ENCODE measurements at places on chromosomes 4 and X.

- H3K27me3 ChIP-seq: no peaks in the 10 kb centered on the region
- no peak for DNase-seq
- no peaks in the 10 kb centered on the region for H3K36me3 ChIP-seq
- no peak overlapping the region for H3K27ac ChIP-seq
- H3K4me3 ChIP-seq: no peak overlapping the region
These were observed 136.6 kb downstream of the STAG2 start for GRCh38 chrX:124098089-124098488.

DNA sequence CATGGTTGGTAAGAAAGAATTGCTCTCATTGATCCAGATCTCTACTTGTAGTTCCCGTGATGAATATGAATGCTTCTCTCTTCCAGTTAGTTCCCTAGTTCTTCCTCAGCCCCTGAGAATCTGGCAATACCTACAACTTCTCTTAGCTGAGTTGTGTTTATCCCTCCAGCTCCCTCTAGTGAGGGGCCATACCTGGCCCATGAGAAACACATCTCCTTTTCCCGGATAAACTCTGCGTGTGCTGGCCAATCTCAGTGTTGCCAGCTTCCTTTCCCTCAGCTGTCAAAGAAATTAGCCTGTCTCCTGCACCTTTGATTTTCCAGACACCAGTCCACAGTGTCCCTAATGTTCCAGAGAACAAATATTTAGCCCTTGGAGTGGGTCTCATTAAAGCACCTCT is 5.7 kb downstream of the CBLL2 start:
- H3K4me3 ChIP-seq: no peak overlapping the region
- peak; percentile 1 for DNase-seq
- no peak overlapping the region for H3K27ac ChIP-seq
- no peaks in the 10 kb centered on the region for H3K4me1 ChIP-seq
- no peaks in the 10 kb centered on the region for H3K36me3 ChIP-seq

GRCh38 chrX:155995321-155995875 is 2.1 kb upstream of the IL9R start:
- no peak overlapping the region for H3K4me3 ChIP-seq
- H3K36me3 ChIP-seq: no peaks in the 10 kb centered on the region
- H3K27ac ChIP-seq: no peak overlapping the region
- H3K4me1 ChIP-seq: no peaks in the 10 kb centered on the region
- H3K27me3 ChIP-seq: no peaks in the 10 kb centered on the region

GRCh38 chr4:146232131-146232722 is 17.9 kb downstream of the REELD1 start:
- no peak overlapping the region for H3K27ac ChIP-seq
- H3K4me3 ChIP-seq: no peak overlapping the region
- no peaks in the 10 kb centered on the region for H3K4me1 ChIP-seq
- H3K27me3 ChIP-seq: no peaks in the 10 kb centered on the region
- no peaks in the 10 kb centered on the region for H3K36me3 ChIP-seq

GRCh38 chr4:59671037-59671436 is 1529.1 kb upstream of the ADGRL3 start:
- H3K4me3 ChIP-seq: no peak overlapping the region
- no peaks in the 10 kb centered on the region for H3K4me1 ChIP-seq
- H3K36me3 ChIP-seq: no peaks in the 10 kb centered on the region
- H3K27me3 ChIP-seq: peaks cover 1% of the 10 kb centered on the region

DNA sequence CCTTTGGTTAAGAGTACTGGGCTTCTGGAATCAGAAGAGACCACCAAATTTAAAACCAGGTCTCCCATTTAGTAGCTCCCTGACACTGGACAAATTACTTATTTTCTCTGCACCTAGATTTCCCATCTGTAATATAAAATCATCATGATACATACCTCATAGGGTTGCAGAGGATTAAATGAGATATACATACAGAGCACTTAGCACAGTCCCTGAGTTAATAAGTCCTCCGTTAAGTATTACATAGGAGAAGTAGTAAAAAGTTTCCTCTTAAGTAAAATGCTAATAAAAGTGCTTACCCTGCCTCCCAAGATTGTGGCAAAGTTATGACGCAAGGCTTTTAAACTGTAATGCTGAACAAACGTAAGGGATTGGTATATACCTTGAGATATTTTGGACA is 539 bp upstream of the CHIC1 start:
- H3K4me3 ChIP-seq: peak overlapping the region; percentile 59
- H3K27me3 ChIP-seq: no peaks in the 10 kb centered on the region
- no peaks in the 10 kb centered on the region for H3K4me1 ChIP-seq
- no peaks in the 10 kb centered on the region for H3K36me3 ChIP-seq
- H3K27ac ChIP-seq: no peak overlapping the region

- H3K4me3 ChIP-seq: no peak overlapping the region
- no peaks in the 10 kb centered on the region for H3K27me3 ChIP-seq
- H3K4me1 ChIP-seq: no peaks in the 10 kb centered on the region
- DNase-seq: no peak
- H3K27ac ChIP-seq: no peak overlapping the region
These were observed 1347.2 kb upstream of the PCDH7 start for GRCh38 chr4:29372971-29373370.

DNA sequence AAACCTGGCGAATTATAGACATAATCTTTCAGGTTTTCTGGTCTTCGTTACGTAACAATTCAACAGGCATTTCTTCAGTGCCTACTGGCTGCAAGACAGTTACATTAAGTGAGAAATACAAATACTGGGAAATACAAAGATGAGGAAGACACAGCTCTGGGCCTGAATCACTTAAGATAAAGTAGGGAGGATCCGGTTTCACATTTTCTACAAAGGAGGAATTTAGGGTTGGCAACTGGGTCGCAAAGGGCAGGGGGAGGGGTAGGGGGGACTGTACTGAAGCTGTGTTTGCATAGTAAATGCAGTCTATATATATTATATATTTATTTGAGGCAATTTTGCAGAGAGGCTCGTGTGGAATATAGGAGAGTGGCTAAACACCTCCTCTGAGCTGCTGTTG is 107.4 kb downstream of the MAML3 start:
- peaks cover 2% of the 10 kb centered on the region for H3K4me1 ChIP-seq
- no peaks in the 10 kb centered on the region for H3K27me3 ChIP-seq

- no peaks in the 10 kb centered on the region for H3K36me3 ChIP-seq
- H3K27ac ChIP-seq: no peak overlapping the region
- no peak overlapping the region for H3K4me3 ChIP-seq
These were observed 139.0 kb downstream of the TSPAN5 start for GRCh38 chr4:98519268-98519977.

- H3K36me3 ChIP-seq: peaks cover 5% of the 10 kb centered on the region
- H3K4me3 ChIP-seq: no peak overlapping the region
These were observed 19.3 kb downstream of the ANXA5 start for GRCh38 chr4:121677524-121677923.

GRCh38 chrX:25156323-25156722 is 140.6 kb upstream of the ARX start:
- no peak overlapping the region for H3K27ac ChIP-seq
- no peaks in the 10 kb centered on the region for H3K27me3 ChIP-seq
- DNase-seq: no peak
- no peak overlapping the region for H3K4me3 ChIP-seq
- H3K4me1 ChIP-seq: no peaks in the 10 kb centered on the region

DNA sequence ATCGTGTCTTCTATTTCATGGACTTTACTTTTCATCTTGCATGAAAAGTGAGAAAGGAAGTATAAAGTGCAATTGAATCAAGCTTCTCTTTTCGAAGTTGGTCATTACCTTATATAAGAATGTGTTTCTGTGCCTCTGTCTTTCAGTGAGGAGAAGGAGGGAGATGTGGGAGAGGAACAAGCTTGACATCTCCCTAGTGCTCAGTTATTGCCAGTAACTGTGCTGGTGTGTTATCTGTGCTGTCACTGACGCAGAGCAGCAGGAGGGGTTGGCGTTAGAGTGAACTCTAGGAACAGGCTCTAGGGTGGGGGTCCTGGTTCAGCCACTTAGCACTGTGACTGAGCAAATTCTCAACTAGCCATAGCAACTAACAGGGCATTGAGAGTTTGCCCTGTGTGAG is 34.0 kb upstream of the TBC1D9 start:
- peaks cover 2% of the 10 kb centered on the region for H3K4me1 ChIP-seq
- no peaks in the 10 kb centered on the region for H3K27me3 ChIP-seq
- H3K27ac ChIP-seq: no peak overlapping the region
- no peak overlapping the region for H3K4me3 ChIP-seq
- H3K36me3 ChIP-seq: no peaks in the 10 kb centered on the region

- no peak overlapping the region for H3K27ac ChIP-seq
- no peaks in the 10 kb centered on the region for H3K36me3 ChIP-seq
- DNase-seq: no peak
- no peaks in the 10 kb centered on the region for H3K27me3 ChIP-seq
These were observed 247.9 kb upstream of the EPHA5 start for GRCh38 chr4:65918212-65918611.

DNA sequence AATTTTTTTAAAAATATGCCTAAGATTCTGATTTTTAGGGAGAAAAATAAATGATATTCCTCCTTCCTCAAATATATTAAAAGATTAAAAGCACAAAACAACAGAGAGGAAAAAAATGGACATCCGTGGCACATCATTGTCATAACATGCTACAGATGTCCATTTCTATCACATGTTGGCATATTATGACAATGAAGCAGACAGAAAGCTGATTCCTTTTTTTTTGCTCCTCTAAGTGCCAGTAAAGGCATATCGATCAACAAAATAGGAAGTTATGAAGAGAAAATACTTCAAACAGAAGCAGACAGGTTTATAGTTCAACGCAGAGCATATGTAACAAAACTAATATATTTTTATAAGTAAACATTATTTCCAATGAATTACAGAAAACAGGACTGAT is 11.2 kb downstream of the KLHL8 start:
- H3K27me3 ChIP-seq: no peaks in the 10 kb centered on the region
- no peak overlapping the region for H3K27ac ChIP-seq
- no peaks in the 10 kb centered on the region for H3K4me1 ChIP-seq
- no peaks in the 10 kb centered on the region for H3K36me3 ChIP-seq

- no peaks in the 10 kb centered on the region for H3K27me3 ChIP-seq
- DNase-seq: no peak
- H3K27ac ChIP-seq: no peak overlapping the region
These were observed 92.7 kb upstream of the RPL34 start for GRCh38 chr4:108527723-108528122.

- H3K27me3 ChIP-seq: no peaks in the 10 kb centered on the region
- DNase-seq: no peak
- no peak overlapping the region for H3K27ac ChIP-seq
- H3K4me1 ChIP-seq: no peaks in the 10 kb centered on the region
- H3K36me3 ChIP-seq: no peaks in the 10 kb centered on the region
- H3K4me3 ChIP-seq: no peak overlapping the region
These were observed 32.5 kb downstream of the SCML1 start for GRCh38 chrX:17769701-17770269.

DNA sequence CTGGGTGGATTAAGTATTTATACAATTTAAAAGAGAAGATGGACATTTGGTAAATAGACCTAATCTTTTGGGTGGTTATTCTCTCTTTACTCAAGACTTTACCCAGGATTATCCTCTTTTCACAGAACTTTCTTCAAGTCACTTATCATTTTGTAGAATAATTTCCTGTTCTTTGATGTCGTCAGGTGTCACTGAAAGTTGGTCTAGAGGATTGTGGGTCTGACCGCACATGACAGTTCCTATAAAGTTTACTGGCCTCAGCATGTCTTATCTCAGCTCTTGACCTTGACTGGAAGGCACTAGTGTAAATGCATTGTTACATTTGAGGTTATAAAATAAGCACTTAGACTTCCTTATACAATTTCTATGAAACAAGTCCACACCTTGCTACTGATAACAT is 139.9 kb upstream of the SLC4A4 start:
- no peak overlapping the region for H3K4me3 ChIP-seq
- no peak for DNase-seq
- H3K27ac ChIP-seq: no peak overlapping the region
- H3K27me3 ChIP-seq: no peaks in the 10 kb centered on the region
- peaks cover 1% of the 10 kb centered on the region for H3K4me1 ChIP-seq
- H3K36me3 ChIP-seq: no peaks in the 10 kb centered on the region

DNA sequence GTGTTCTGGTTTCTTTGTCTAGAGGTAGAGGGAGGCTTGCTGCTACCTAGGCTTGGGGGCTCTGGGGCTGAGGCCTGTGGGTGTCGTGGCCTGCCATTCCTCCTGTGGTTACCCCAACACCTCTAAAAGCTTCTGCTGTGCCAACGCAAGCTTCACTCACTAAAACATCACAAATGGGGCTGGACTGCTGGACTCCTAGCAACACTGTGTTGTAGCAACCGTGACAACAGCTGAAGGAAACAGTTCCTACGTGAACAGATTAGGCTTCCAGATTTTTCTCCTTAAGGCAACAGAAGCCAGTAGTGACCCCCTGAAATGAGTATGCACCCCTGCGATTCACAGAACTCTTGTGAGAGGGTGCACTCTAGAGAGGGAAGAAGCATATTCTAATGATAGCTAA is 138.3 kb upstream of the TEX13D start:
- no peaks in the 10 kb centered on the region for H3K4me1 ChIP-seq
- H3K27ac ChIP-seq: no peak overlapping the region
- no peak overlapping the region for H3K4me3 ChIP-seq
- H3K36me3 ChIP-seq: no peaks in the 10 kb centered on the region

DNA sequence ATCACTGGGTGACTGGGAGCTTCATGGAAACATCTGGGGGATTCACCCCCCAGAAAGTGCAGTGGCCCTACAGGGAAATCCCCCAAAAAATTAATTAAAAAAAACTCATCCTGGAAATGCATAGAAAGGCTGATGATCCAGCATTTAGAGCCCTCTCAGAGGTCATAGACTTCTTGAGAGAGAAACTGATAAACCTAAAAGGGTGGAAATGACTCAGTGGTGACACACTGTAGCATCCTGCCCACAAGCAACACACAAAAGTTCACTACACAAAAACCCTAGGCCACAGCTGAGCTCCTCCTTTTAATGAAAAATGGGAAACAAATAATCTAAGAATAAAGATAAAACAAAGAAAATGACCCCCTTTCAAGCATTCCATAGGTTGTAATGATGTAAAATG is 911.5 kb downstream of the GLUD2 start:
- no peaks in the 10 kb centered on the region for H3K36me3 ChIP-seq
- H3K4me3 ChIP-seq: no peak overlapping the region
- no peaks in the 10 kb centered on the region for H3K27me3 ChIP-seq
- no peak overlapping the region for H3K27ac ChIP-seq

- H3K4me1 ChIP-seq: peaks cover 1% of the 10 kb centered on the region
- no peaks in the 10 kb centered on the region for H3K36me3 ChIP-seq
- H3K27me3 ChIP-seq: no peaks in the 10 kb centered on the region
- H3K27ac ChIP-seq: no peak overlapping the region
- no peak overlapping the region for H3K4me3 ChIP-seq
- DNase-seq: peak; percentile 27
These were observed 37.0 kb upstream of the ZBTB33 start for GRCh38 chrX:120213438-120214265.

DNA sequence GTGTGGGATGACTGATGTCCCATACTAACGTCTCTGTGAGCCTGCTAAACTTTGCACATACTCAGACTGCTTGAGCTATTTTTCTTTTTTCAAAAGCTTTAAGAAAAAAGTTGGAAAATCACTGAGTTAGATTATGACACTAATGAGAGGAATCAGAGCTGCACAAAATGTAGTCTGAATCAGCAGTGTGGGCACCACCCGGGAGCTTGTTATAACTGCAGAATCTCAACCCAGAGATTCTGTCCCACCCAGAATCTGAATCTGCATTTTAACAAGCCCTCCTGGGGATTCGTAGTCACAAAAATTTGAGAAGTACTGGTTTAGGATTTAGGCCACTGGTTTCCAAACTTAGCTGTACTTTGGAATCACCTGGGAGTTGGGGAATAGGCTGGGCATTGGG is 102.1 kb upstream of the MID1IP1 start:
- H3K36me3 ChIP-seq: no peaks in the 10 kb centered on the region
- H3K4me1 ChIP-seq: no peaks in the 10 kb centered on the region
- DNase-seq: no peak
- H3K27ac ChIP-seq: no peak overlapping the region

GRCh38 chr4:148053298-148054003 is 321.6 kb downstream of the ARHGAP10 start:
- H3K36me3 ChIP-seq: no peaks in the 10 kb centered on the region
- no peak overlapping the region for H3K4me3 ChIP-seq
- no peaks in the 10 kb centered on the region for H3K4me1 ChIP-seq
- H3K27ac ChIP-seq: no peak overlapping the region
- H3K27me3 ChIP-seq: no peaks in the 10 kb centered on the region
